Activated T-helper 17 cell treated with anti-CD3 and anti-CD28 coated beads, Interleukin-2, amount 50 U/mL, for 72 hours (primary cell): ENCODE measurements at places on chromosomes 1 and 21. TPM values are rescaled to one million over a fixed set of nuclear protein-coding genes. Genes with fewer than 3 reads are reported as not detected.

DNA sequence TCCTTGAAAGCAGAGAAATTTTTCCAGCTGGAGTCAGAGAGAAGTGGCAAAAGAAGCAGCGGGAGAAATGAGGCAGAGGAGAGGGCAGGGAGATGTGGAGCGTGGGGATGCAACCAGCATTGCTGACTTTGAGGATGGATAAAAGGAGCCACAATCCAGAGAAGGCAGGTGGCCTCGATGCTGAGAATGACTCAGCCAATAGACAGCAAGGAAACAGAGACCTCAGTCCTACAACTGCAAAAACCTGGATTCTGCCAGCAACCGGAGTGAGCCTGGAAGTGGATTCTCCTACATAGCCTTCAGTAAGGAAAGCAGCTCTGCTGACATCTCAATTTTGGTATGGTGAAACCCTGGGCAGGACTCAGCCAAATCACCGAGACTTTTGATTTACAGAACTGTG, 128.9 kb upstream of the ATP1B1 start:
- no peak for ATAC-seq

DNA sequence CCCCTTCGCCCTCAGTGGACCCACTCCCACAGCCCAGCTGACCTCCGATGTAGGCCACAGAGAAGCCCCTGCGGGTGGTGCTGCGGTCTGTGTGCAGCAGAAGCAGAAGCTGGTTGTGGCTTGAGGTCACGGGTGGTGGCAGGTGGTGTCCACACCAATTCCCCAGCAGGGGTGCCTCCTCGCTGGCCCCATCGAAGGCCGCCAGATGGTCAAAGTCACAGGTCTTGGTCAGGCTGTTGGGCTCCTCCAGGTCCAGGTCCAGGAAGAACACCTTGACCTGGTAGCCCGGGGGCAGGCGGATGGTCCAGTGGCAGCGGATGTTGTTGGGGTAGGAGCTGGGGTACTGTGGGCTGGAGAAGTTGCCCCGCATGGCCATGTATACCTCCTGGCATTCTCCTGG, 13.1 kb downstream of the CDCP2 start:
- no peak for ATAC-seq

- ATAC-seq: no peak
These were observed 20.3 kb downstream of the C2CD2 start for GRCh38 chr21:41933313-41934079.

DNA sequence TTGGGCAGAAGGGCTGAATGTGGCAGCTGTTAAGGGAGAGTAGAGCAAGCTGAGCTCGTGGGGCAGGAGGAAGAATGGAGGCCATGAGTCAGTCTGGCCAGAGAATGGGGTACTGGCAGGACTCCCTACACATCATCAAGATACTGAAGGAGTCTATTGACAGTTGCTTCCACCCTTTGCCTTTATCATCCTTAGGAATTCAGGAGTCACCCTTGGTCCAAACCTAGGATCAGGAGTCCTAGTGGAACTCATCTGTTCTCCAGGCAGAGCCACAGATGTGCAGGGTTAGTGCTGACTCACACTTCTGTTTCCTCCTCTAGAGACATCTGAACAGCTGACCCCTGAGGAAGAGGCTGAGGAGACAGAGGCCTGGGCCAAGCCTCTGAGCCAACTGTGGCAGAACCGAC, 18.7 kb upstream of the ST3GAL3 start:
- ATAC-seq: no peak

DNA sequence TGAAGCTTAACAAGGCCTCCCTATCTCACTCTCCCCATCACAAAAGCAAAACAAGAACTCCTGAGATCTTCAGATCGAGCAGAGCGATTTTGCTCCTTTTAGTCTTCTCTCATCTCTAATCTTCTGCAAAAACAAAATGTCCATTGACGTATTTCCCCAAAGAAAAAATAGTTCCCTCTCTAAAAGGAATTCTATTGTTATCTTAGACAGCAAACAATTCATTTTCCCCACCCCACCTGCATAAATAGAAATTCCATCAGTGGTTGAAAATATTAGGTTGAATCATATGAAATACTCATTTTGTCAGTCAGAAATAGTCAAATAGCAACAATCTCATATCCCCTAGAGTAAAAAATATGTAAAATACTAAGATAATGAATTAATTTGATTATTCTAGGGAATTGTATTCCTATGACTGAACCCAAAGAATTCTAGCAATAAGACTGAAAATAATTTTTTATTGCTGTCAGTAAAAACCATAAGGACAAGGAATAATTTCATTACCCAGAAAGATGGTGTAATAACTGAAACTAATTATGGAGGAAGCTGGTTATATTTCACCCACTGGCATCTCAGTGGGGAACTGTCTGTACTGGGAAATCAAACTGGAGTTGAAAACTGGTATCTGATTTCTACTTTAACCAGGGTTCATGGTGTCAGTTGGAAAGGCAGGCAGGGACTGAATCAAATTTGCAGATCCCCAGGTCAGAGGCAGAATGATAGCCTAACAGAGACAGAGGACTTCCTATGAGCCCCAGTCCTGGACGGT, 51.3 kb downstream of the RHOU start:
- no peak for ATAC-seq

The CRYZ gene
- total RNA-seq: 56.5 TPM

The ERVH48-1 gene
- 0.29 TPM for total RNA-seq

- ATAC-seq: peak; percentile 77
These were observed 237.1 kb downstream of the SLC45A1 start for GRCh38 chr1:8554956-8555534.

The SLC16A4 gene
- total RNA-seq: 0.58 TPM

- no peak for ATAC-seq
These were observed 35.3 kb downstream of the ELF3 start for GRCh38 chr1:202045705-202046104.

The UBQLN4 gene
- total RNA-seq: 31.9 TPM

DNA sequence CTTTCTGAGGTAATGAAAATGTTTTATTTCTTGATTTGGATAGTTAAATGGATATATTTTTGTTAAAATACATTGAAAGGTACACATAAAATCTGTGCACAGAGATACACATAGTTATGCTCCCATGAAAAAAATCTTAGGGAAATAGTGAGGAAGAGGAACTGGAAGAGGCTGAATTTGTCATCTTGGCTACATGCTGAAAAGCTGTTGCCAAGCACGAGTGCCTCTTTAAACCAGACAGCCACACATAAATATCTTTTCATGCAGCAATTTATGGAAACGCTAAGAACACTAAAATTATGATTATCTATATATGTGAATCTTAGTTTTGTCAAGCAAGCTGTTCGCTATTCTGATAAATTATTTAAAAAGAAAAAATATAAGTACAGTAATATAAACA, 12.8 kb upstream of the ADAR start:
- no peak for ATAC-seq

- no peak for ATAC-seq
These were observed 77.5 kb upstream of the PLD5 start for GRCh38 chr1:242602001-242602400.
